Activated naive CD4-positive, alpha-beta T cell treated with anti-CD3 and anti-CD28 coated beads, Interleukin-2, amount 10 ng/mL, durations not matched to agents 7 days and 5 days (primary cell): ENCODE measurements at places on chromosomes 2 and 18.
A peak's percentile ranks its signal among the peaks of the same experiment; 100 is the strongest.

DNA sequence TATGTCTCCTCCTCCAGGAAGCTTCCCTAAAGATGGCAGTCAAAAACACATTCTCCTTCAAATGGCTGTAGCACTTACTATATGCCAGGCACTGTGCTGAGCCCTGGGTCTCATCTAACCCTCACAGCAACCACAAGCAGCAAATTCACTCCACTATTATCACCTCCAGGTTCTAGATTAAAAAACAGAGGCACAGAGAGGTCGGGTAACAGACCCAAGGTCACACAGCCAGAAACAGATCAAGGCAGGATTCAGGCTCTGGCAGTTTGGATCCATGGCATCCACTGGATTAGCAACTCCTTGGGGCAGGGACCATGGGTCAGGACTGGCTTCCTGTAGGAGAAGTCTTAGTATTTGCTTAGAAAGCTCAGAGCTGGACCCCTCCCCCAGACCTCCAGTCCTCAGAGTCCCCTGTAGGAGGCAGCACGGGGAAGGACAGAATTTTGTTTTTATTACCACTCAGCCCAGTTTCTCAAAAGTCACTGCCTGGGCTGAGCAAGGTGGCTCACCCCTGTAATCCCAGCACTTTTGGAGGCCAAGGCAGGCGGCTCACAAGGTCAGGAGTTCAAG, 34.4 kb downstream of the ZFP36L2 start:
- peak; percentile 59 for DNase-seq

DNA sequence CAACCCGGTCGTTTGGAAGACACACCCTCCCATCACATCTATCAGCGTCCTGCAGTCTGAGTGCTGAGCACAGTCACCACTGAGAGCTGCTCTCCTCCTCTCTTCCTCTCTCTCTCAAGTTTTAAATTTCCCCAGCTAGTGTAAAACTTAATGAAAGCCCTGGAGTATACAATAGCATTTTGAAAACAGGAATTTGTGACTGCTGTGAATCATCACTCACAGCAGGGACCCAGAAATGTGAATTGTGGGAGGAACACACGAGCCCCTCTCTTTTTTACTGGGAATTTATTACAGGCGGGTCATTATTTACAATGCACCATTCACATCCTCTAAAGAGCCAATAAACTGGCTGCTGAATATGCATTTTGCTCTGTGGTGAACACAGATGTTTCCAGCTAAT, 185.0 kb upstream of the SMIM21 start:
- DNase-seq, result no peak

GRCh38 chr2:95060446-95061118, 35.1 kb downstream of the MAL start:
- no peak for DNase-seq

DNA sequence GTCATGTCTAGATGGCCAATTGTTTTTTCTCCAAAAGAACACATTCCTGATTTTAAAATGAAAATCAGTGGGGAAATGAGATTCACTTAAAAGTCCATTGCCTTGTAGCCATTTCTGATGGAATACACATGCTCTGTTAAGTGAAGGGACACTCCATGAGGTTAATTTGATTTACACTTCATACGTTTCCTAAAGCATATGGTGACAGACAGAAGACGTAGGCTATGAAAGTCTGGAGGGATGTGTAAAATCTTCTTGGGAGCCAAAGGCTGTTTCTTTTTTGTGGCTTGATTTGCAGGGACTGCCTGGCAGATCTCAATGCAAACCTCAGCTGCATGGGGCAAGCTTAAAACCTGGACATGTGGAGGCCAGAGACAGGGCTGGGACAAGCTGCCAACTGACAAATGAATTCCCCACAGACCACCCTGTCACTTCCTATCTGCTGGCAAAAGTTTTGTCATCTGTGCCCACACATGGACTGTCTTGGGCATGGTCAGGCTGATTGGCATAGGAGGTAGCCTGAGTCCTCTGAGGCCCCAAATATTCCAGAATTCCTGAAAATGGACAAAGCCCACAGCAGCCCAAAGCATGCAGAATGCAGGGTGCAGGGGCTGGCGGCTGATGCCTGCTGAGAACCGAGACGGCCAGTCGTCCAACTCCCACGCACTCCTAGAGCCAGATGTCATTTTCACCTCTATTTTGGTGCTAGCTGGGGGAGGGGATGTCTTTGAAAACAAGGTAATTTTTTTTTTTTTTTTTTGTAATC, 73.9 kb downstream of the SDC1 start:
- DNase-seq, result no peak

DNA sequence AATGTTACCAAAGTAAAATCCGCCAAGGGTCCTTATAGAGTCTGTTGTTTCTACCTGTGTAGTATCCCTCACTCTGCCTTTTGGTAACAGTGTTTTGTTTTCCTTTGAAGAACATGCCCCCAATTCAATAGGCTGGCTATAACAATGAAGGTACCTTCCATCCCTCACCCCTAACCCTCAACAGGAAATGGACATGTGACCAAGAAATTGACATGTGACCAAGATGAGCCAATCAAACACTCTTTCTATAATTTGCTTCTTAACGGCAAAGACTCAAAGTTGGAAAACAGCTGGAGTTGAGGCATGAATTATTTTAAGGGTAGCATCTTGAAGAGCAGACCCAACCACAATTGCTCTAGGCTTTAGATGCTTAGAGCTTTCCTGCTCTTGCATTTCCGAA, 5.4 kb upstream of the MREG start:
- no peak for DNase-seq

GRCh38 chr2:168705534-168706470, 96.6 kb upstream of the NOSTRIN start:
- DNase-seq, result no peak

DNA sequence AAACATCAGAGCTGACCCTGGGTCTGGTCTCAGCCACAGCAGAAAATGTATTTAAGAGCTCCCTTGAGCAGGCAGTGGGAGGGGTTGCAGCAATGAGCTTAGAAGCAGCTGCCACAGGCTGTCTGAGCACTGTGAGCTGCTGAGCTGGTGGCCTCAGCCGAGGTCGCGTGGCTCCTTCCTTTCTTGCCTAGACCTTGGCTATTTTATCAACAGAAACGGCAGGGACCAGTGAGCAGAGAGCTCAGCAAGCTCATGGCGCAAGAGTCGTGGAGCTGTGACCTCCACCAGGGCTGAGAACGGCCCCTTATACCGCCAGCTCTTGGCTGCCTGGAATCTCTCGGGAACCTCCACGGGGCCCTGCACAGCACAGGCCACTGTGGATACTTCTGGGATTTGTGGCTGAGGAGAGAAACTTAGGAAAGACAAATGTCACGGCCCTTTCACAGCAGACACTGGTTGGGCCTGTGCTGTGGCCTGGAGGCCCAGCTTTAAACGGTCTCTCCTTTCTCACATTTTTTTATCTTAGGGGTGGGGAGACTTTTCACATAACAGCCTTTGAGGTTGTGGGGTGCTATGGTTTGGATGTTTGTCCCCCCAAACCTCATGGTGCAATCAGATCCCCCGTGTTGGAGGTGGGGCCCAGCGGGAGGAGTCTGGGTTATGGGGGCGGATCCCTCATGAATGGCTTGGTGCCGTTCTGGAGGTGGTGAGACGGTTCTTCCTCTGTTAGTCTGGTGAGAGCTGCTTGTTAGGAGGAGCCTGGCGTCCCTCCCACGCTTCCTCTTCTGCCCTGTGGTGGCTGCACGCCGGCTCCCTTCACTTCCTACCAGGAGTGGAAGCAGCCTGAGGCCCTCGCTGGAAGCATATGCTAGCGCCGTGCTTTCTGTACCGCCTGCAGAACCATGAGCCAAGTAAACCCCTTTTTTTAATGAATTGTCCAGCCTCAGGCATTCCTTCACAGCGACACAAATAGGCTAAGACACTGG, 1.7 kb downstream of the ALLC start:
- DNase-seq, result no peak

GRCh38 chr2:216880509-216881184, 20.8 kb upstream of the TNP1 start:
- peak; percentile 73 for DNase-seq

DNA sequence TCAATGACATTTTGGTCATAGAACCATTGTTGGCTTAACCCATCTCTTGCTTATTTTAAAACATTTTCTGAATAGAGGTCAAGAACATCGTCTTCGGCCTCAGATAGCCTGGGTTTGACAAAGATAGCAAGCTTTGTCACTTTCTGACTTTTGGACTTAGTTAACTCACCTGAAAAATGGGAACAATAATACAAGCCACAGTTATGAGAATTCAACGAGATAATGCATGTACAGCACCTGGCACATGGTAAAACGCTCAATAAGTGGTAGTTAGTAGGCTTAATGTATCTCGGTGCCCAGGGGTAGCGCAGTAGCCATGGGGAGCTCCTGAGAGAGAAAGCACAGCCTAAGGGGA, 446 bp upstream of the COPS7B start:
- DNase-seq, result no peak

DNA sequence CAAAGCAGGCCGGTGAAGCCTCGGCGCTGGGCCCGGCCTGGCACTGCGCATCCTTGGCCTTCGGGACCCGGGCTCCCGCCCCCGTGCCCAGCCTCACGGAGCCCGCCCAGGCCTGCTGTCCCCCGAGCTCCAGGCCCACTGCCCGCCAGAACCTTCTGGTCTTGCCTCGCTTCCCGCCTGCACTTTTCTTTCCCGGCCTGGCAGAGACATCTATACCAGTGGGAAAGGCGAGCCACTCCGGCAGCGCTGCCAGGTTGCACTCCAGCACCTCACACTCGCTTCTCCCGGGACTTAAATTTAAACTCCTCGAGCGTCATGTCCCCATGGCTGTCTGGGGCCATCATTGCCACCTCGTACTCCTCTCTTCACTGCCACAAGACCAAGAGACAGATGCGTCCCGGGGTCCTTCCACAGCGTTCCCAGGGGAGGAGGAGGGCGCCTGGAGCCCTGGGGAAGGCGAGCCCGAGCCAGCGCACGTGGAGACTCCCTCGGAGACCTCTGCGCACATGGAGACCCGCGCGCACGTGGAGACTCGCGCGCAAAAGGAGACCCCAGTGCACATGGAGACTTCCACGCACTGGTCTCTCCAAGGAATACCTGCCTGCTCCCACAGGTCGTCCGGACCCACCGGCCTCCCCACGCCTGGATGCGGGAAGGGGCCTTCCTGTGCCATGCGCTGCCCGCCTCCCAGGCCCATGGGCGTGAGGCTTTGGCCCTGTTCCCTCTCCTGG, 253.1 kb upstream of the SALL3 start:
- no peak for DNase-seq

DNA sequence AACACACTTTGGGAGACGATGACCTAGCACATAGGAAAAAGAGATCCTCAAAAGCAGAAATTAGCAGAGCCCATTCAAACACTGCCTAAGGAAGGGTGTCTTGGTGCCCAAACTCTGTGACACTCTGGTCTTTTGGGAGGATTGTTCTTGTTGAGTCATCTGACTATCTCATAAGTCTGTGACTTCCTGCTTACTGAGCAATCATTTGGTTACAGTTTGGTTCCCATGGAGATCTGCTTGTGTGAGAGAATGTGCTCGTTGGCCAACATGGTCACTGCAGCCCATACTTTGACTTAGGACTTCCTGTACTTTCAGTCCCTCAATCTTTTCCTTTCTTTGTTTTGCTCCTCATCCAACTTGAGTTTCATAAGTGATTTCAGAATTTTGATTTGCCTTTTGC, 602.9 kb downstream of the NYAP2 start:
- no peak for DNase-seq

DNA sequence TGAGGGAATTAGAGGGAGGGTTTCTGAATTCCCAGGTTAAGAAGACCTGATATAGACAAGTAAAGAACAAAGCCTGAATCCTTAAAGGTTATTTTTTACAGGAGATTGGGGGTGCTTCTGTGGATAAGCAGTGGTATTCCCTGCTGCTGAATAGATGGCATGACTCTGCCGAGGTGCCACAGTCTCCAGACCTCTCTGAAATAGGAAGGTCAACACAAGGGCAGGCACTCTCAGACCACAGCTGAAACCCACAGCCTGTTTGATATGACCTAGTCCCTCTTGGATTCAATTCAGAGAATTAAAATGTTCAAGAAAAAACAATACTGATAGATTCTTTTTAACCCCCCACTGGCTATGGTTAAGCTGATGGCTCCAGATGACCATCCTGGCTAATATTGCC, 259.3 kb downstream of the PTGR3 start:
- DNase-seq, result no peak

DNA sequence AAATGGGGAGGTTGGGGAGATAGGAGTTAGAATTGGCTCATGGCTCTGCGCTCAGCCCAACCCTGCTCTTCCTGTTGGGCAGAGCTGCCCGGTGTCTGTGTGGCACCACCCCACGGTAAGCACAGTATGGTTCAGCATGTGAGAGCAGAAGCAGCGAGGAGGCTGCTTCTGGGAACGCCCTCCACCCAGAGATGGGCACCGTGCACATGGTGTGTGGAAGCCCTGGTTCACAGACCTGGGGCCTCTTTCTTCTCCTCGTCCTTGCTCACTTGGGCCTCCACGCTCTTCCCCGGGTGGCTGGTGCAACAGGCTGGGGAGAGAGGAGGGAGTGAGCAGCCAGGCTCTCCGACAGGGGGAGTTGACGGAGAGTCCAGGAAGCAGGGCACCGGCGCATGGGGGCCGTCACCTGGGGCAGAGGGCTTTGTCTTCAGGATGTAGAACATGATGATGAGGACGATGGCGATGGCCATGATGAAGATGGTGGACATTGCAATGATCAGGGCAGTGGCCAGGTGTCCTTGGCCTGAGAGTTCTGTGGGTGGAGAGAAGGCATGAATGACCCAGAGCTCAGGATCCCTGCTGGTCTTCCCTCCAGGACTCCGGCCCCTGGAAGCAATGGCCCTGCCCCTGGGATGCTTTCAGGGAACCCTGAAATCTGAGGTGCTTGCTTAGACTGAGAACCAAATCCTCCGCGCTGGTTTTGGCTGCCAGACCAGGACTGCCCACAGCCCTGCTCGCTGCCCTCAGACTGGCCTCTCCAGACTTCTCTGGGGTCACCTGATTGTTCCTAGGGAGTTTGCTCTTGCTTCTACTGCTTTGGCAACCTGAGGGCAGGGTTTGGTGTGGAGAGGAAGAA, 78.3 kb downstream of the EDAR start:
- no peak for DNase-seq

DNA sequence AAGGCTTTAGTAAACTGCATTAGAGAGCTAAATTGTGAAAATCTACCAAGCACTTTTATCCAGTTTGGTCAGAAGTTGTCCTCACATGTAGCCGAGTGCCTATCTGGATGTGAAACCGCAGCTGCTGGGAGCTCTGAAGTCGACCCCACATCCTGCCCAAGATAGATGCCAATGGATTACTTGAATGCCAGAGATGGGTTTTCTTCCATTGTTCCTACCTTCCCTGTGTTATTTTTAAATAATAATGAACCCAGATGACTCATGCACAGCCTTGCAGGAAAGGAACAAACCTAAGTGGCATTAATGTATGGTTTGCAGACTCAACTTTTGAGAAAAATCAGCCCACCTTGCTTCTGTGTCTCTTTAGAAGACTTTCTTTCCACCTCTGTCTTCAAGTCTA, 408.5 kb downstream of the FBXO15 start:
- DNase-seq, result no peak

GRCh38 chr18:53764086-53764485, 460.4 kb downstream of the MBD2 start:
- no peak for DNase-seq
